ENCODE measurements at places on chromosomes 3 and 15. TPM values are rescaled to one million over a fixed set of nuclear protein-coding genes. Genes with fewer than 3 reads are reported as not detected.

Gene TF
- polyA plus RNA-seq, result 0.60 TPM

Gene INTS14
- polyA plus RNA-seq, result 16.2 TPM

Gene STX19
- 13.1 TPM for polyA plus RNA-seq

Gene OR5H1
- not detected for polyA plus RNA-seq

Gene RHOV
- polyA plus RNA-seq, result 4.8 TPM

Gene CCDC39
- polyA plus RNA-seq, result 0.01 TPM

Gene GRIP2
- polyA plus RNA-seq, result 0.23 TPM

Gene TM4SF4
- polyA plus RNA-seq, result 5.8 TPM

Gene AQP9
- polyA plus RNA-seq, result 0.60 TPM

Gene SV2B
- polyA plus RNA-seq, result not detected

Gene PRICKLE2
- polyA plus RNA-seq, result 3.4 TPM

Gene STAC
- polyA plus RNA-seq, result 0.42 TPM

Gene UBL7
- polyA plus RNA-seq, result 34.0 TPM

Gene GOLGA6A
- polyA plus RNA-seq, result not detected

Gene CDAN1
- 1.2 TPM for polyA plus RNA-seq

Gene IL17RE
- polyA plus RNA-seq, result 11.4 TPM

Gene MYZAP
- polyA plus RNA-seq, result 48.3 TPM

Gene ZFAND6
- 188 TPM for polyA plus RNA-seq

Gene DNAH12
- polyA plus RNA-seq, result 0.16 TPM

Gene CLEC3B
- 8.8 TPM for polyA plus RNA-seq

Gene DISP2
- polyA plus RNA-seq, result 3.0 TPM
